ENCODE measurements at places on chromosomes 11 and 22.

GRCh38 chr11:66476173-66476840 is 3.9 kb upstream of the DPP3 start:
- DNase-seq = no peak

DNA sequence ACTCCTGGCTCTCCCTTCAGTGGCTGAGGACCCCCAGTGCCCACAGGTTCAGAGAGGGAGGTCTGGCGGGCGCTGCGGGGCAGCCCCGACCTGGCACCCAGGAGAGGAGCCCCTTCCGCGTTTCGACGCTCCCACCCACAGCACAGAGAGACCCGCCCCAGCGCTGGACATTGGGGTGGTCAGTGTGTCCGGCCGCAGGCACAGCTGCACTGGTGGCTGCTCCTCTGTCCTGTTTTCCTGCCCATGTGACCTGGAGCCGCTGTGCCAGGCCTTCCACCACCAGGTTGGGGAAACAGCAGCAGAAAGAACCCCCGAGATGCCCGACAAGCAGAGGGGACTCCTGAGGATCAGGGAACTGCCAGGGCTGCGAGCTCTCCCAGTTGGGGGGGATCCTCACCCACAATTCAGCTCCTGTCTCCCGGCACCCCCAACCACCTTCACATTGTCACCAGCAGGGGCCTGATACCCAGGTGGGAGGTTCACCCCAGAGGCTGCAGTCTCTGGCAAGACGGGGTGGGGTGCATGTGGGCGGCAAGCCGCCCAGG is 13.6 kb downstream of the KRTAP5-5 start:
- no peak for DNase-seq

DNA sequence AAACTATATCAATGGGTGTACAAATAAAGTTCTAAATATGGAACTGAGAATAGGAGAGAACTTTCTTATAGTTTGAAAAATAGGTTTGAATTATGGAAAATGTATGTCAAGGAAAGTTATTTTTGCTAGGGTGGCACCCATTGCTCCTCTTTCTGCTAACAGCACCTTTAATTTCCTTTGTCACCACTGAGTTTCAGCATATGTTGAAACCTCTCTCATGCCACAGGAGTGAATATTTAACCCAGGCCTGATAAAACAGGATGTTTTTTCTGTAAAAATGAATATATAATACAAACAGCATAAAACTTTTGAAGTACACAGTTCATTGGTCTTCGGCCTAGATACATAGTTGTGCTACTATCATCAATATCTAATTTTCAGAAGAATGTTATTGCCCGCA is 385.5 kb upstream of the ANO5 start:
- no peak for DNase-seq

DNA sequence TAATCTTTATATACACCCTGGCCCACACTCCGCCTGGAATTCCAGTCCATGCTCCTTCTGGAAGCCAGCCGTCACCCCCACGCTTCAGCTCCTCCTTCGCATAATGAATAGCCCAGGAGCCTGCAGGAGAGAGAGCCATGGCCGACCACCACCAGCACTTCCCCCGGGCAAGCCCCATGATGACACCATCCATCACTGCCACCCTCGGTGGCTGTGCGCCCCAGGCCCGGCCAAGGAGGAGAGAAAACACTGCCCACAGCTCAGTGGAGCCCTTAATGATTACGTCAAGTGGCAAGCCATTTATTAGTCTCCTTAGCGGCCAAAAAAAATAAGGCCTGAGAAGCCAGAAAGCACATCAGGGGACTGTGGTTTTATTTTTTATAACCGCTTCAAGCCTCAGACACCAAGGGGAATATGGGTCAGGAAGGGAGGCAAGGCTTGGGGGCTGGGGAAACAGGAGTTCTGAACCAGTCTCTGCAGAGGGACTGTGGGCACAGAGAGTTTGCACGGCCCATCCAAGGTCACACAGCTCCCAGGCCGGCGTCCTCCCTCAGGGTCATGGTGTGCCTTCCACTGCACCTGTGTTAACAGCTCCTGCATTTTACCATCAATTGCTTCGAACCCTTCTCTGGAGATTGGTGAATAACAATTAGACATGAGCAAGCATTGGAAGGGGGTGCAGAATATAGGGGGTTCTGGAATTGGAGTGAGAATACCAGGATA is 134.3 kb downstream of the MN1 start:
- DNase-seq = no peak

DNA sequence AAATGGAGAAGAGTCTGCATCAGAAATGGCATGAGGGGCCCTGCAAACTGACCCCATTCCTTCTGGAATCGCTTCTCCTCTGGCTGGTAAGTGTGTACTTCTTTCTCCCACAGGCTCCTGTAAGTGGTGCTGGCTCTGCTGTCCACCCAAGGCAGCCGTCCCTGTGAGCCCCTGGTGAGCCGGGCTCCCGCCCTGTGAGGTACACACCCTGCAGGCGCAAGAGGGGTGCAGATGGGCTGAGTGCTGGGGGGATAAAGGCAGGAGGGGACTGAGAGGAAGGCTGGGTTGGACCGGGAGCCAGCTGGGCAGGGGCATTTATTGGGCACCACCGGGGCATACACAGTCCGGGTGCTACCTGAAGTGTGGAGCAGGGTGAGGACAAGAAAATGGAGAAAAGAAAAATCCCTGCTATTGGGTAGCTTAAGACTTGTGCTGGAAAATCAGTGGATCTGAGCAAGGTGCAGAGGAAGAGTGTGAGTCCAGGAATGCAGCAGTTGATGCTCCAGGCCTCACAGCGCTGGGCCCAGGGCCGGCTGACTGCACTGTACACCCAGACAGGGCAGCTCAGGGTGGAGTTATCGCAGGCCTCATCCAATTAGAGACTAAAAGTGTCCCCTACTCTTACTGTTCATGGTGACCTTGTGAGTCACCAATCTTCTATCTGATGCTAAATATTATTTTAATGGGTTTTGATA is 455.1 kb upstream of the B3GAT1 start:
- DNase-seq = no peak

DNA sequence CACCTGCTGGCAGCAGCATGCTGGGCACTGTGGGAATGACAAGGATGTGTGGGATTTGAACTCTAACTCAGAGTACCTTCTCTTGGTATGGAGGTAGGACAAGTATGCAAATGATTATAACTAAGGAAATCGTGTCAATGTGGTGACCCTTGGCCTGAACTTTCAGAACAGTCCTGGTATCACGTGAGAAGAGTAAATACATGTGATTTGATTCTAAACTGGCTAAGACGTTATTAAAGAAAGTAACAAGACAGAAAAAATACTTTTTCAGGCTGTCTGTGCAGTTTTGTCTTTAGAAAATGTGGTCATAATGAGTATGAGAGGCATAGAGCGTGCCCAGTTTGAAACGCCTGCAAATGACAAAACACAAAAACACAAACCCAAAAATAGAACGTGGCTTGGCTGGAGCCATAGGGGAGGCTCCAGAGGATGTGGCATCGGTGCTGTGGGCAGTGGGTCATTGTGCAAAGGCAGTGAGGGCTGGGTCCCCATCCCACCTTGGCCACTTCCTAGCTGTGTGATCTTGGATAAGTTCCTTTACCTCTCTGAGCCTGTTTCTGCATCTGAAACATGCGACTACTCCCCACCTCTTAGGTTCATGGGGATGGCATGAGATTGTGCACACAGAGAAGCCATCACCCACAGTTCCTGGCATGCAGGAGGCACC is 18.4 kb upstream of the IL2RB start:
- no peak for DNase-seq

DNA sequence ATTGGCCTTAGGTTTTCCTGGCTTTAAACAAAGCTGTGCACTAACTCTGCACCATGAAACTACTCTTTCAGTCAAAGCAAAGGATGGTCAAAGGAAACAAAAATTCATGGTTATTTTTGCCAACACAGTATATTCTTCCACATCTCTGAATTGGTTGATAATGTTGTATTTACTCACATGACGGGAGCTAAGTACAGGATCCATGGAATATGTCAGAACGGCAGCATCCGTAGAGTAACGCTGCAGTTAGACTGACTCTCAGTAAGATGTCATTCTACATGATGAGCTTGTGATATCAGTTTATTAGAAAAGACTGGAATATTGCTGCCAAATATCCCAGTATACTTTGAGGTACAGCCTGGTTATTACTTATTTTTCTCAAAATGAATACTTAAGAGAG is 172.1 kb downstream of the PGR start:
- no peak for DNase-seq

DNA sequence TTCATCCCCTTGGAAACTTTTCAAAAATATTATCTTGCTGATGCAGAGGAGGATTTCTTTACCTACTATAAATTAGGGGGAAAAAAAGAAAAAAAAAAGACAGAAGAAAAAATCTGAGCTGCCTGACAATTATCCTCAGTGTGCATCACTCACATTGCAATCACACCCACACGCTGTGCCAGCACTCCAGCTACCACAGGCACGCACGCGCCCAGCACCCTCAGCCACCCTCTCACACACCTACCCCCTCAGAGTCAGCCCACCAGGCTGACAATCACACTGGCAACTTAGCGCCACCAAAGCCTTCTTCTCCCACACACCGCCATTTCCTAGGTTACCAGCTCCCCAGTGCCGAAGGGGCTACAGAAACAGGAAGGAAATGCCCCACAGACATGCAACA is 236.1 kb downstream of the KCNA4 start:
- DNase-seq = no peak

- no peak for DNase-seq
Measured at GRCh38 chr11:122727101-122727929, 71.8 kb downstream of the UBASH3B start.

- peak; percentile 4 for DNase-seq
Measured at GRCh38 chr11:8765294-8765693, 82.7 kb downstream of the RPL27A start.

GRCh38 chr11:107473792-107474191 is 16.2 kb upstream of the CWF19L2 start:
- no peak for DNase-seq

DNA sequence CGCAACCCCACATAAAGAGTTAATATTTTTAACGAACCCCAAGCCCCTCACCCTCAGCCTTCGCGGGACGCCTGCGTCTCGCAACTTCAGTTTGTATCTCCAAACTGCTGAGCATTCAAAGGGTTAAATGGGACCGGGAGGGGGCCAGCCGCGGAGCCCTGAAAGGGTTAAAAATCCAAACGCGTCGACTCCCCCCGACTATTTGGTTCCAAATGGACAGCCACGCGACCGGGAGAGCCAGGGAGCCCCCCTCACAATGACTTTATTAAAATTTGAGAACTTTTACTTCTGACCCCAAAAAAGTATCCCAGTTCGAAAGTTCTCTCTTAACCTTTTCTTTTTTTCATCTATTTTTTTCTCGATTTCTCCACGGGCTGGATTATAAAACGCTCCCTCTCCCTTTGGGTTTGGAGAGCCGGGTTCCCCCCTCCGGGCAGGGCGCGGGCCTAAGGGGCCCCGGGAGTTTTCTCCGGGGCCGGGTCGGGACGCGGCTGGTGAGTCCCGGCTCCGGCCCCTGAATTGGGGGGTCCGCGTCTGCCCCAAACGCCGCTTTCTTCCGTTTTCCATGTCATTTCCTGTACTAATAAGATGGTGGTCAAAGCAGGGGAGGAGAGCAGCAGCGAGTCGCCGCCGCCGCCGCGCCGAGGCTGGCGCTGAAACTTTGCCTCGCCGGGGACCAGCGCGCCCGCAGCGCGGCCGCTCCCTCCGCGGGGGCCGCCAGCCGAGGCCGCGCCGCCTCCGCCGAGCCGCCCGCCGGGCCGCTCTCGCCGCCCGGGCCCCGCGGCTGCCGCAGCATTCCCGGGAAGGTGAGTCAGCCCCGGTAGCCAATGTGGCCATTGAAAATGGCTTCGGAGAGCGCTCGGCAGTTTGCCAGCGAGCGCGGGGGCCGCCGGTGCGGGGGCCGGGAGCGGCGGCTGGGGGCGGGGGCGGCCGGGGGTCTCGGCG is at the start of gene PRDM11:
PRDM11 (plus strand) TSS at position 568 of the 945 bp plus-strand sequence. CDS start 35,128 bp downstream, outside the sequence.
- DNase-seq = peak; percentile 80

DNA sequence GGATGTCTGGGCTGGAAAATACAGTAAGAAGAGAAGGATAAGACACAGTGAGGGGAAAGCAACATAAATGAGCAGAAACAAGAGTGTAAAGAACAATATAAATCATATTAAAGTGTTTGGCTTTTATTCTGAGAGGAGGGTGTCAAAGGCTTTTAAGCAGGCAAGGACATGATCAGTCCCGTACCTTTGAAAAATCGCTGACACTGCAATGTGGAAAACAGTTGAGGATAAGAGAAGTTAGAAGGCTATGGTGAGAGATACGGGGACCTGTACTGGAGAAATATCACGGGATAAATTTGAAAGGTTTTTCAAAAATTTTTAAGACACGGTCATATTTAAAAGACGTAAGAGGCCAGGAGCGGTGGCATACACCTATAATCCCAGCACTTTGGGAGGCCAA is 30.3 kb downstream of the CDON start:
- no peak for DNase-seq

DNA sequence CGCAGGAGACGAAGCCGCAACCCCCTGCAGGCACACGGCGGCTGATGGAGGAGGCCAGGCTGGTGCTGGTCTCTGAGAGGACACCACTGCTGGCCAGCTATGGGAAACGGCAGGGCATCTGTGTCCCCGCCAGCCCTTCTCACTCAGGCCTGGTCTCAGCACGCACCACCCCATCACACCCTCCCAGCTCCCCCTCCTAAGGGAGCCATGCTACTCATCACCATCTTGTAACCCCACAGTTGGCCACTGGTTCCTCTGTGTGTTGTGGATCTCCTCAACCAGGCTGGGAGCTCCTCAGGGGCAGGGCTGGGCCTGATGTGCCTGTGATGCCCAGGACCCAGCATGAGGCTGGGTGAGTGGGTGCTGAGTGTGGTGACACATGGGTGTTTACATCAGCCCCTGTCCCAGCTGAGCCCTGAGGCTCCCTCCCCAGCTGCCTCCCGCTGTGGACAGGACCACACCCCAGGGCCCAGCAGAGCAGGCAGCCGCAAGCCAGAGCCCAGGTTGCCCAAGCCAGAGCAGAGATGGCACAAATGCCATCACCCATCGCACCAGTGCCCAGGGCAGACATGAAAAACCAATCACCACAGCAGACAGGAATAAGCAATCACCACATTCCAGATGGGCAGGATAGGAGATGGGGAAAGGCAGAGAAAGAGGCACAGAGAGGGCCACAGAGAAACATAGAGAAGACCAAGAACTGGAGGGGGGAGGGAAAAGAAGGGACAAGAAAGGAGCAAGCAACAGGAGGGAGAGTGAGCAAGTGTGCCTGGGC is 8.2 kb downstream of the ARVCF start:
- DNase-seq = no peak

DNA sequence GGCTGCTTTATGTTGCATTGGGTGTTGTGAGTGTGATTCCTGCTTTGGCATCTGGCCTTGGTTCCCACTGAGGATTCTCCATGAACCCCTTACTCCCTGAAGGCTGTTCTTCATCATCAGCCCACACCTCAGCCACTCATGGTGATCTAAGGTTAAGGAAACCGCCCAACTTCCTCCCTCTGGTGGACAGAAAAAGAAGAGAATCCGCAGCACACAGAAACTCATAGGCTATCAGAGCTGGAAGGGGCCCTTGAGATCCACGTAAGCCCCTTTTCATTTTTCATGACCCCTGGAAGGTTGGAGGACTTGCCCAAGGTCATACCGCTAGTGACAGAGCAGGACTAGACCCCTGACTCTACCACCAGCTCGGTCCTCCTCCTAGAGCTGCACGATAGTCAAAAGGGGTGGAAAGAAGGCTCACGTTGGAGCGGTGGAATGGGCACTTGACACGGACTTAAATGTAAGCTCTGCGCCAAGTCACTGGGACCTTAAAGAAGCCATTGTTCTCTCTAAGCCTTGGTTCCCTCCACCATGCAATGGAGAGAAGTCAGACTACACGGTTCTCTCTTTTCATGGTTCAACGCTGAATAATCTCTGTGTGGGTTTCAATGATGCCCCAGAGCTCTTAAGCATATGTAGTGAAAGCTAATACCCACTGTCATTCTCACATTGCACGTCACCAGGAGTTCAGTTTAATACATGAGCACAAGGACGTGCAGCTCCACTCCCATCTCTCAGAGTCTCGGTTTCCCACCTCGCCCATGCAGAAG is 83.6 kb upstream of the CRTAM start:
- peak; percentile 12 for DNase-seq

GRCh38 chr11:8533332-8533731 is 60.7 kb downstream of the STK33 start:
- DNase-seq = peak; percentile 1
